Posterior vena cava (tissue), 2 donors: ENCODE measurements at places on chromosomes 3 and 15. TPM values are rescaled to one million over a fixed set of nuclear protein-coding genes. Genes with fewer than 3 reads are reported as not detected.
A peak's percentile ranks its signal among the peaks of the same experiment; 100 is the strongest.

- DNase-seq = no peak
Measured at GRCh38 chr3:186510374-186511079, 33.7 kb downstream of the CRYGS start.

DNA sequence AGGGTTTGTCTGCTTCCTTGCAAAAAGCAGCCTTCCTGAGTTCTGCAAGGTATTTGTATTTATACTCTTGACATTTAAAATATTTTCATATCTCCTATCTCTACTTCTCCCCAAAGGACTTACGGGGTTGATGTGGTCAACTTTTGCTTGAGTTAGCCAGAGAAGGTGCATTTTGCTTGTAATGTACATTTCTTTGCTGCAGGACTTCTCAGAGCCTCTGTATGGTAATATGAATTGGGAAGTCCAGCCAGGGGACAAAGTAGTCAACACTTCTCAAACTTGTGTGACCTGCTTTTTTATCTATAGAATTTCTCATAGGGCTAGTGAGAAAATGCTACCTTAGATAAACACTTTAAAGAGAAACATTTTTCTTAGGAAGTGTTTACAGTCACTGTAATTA, 148.2 kb upstream of the LRIG1 start:
- DNase-seq = no peak

DNA sequence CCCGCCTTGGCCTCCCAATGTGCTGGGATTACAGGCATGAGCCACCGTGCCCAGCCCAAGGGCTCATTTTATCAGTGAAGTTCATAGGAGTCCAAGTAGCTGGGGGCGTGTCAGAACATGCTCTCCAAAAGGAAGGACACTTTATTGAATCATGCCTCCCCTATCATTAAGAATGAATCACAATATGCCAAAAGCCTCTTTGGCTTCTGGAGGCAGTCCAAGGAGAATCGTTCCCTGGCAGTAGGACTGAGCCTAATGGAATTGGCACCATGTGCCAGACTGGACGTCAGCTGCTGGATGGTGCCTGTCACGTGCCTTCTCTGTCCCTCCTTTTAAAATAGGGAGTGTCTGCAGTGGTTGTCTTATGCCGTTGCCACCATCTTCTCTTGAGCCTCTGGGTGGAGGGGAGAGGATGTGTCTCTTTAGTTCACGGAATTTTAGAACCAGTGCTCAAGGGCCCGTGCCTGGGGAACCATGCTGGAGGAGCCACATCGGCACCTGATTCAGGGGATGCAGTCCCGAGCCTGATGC, 234.7 kb upstream of the LYSMD4 start:
- peak; percentile 57 for DNase-seq

DNA sequence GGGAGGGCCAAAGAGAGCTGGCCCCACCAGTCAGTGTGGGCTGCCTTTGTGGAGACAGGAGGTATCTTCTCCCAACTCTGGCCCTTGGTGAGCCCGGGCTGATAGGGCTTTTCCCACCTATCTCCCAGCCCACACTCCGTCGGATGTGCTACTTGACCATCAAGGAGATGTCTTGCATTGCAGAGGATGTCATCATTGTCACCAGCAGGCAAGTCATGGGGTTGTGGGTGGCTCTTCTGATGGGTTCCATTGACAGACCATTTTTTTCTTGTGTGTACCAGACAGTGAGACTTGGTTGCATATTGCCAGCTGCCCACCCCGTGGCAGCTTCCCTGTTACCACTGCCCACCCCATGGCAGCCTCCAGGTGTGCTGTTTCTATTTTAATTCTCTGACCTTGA, 3.3 kb downstream of the COPG1 start:
- no peak for DNase-seq

DNA sequence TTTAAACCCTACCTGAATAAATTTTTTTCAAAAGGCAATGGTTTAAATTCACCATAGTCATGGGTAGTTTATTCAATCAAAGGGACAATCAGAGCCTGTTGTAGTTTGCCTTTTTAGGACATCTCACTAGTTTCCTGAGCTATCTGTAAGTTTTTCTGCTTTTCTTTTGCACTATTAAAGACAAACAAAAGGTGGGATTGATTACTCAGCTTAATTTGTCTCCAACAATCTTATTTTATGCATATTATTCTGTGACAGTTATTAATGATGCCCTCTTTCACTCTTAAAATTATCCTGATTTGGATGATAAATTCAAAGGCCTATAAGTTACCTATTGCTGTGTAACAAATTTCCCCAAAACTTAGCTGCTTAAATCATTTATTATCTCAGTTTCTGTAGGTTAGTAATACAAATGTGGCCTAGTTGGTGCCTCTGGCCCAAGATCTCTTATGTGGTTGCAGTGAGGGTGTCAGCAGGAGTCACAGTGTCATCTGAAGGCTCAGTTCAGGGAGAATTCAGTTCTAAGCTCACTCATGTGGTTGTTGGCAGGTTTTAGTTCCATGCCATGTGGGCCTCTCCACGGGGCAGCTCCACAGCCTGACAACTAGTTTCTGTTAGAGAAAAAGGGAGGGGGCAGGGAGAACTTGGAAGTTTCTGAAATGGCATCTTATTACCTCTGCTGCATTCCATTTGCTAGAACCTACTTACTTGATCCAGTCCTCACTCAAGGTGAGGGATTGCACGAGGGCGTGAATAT, 16.0 kb downstream of the ARMC8 start:
- DNase-seq = no peak

- no peak for DNase-seq
Measured at GRCh38 chr3:175526191-175526590, 667.1 kb downstream of the NAALADL2 start.

GRCh38 chr3:43012174-43012573, 33.1 kb downstream of the GASK1A start:
- no peak for DNase-seq

DNA sequence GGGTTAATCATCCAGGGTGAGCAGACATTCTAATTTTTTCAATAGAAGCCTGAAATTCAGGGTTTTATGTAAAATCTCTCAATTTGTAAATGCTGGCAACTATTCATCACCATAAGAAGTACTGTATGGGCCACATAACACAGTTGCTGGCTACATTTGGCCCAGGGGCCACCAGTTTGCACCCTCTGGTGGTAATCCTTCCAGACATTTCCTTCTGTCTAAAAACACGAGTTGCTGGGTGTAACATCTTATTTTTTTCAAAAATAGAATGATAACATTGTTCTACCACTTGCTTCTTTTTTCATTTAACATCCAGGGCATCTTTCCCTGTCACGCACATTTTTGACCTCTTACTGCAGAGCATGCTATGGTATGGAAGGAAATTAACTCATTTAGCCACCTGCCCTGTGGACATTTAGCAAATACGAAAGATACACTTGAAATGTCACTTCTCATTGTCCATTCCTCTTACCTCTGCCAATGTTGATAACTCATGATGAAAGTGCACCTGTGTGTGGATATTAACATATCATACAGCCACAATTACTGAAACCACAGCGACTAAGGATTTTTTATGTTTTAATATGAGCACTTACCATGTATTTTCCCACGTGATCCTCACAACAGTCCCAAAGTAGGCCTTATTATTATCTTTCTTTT, 117.5 kb upstream of the ARHGEF3 start:
- no peak for DNase-seq

- DNase-seq = no peak
Measured at GRCh38 chr3:23325466-23326065, 122.4 kb downstream of the UBE2E2 start.

DNA sequence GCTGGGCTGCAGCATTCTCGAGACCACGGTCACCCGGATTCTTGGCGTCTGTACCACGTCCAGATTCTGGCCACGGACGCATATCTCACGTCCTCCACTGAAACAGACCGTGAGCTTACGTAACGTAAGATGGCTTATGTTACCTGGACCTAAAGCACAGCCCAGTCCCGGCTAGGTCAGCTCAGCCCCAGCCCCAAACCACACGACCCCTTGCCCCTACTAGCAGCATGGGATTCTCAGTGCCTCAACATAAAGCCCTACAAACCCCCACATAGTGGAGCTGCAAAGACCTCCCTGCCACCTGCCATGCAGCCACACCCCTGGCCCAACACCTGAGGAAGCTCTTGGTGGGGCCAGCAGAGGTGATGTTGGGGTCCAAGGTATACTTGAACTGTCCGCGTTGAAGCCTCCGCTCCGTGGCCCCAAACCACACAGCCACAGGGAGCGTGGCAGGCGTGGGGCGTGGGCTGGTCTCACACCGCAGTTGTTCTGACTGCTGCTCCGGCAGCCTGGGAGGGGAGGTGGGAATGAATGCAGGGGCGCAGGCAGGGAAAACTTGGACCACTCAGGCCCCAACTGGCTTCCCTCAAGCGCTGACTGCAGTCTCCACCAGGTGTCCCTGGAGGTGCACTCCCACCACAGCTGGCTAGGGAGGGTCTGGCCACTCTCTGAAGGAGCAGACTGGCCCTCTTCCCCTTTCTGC, 14.5 kb downstream of the PLXNB1 start:
- DNase-seq = no peak

Gene KIF23
- total RNA-seq = 3.3 TPM

Gene SLC9C1
- total RNA-seq = 1.4 TPM

Gene SHC4
- 6.2 TPM for total RNA-seq

Gene CHL1
- total RNA-seq = 7.8 TPM

Gene NR1D2
- 31.5 TPM for total RNA-seq

Gene NAALADL2
- total RNA-seq = 18.2 TPM
